ENCODE measurements at places on chromosomes 11 and 22.

- DNase-seq: no peak
These were observed 952 bp upstream of the CATSPERZ start for GRCh38 chr11:64298966-64299846.

- no peak for DNase-seq
These were observed 32.7 kb downstream of the BRSK2 start for GRCh38 chr11:1422481-1422880.

GRCh38 chr11:79925570-79925969 is 484.7 kb upstream of the TENM4 start:
- DNase-seq: no peak

- DNase-seq: no peak
These were observed 71.8 kb upstream of the PITPNB start for GRCh38 chr22:27990879-27991278.

DNA sequence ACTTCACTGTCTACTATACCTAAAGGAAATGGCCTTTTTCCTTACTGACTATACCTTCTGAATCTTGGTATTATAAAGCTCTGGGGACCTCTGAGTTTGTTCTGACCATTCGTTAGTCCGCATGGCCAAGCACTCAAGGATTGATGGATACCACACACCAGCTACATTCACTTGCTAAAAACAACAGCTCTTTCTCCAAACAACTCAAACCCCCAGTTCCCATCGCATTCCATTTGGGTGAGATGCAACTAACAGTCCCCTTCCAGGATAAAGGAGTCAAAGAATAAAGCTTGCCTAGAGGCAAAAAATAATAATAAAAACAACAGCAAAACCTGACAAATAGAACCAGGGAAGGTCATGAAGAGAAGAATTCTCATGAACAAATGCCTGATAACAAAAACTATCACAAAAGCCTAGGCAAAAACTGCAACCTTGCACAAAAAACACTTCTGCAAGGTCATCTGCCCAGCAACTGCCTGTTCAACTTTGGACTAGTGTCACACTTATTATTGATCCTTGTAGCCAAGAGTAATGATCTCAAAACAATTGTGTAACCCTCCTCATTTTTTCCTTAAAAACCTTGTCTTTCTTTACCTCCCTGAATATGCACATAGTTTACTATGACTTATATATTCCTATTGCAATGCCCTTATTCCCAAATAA is 139.0 kb upstream of the GUCY1A2 start:
- DNase-seq: no peak

DNA sequence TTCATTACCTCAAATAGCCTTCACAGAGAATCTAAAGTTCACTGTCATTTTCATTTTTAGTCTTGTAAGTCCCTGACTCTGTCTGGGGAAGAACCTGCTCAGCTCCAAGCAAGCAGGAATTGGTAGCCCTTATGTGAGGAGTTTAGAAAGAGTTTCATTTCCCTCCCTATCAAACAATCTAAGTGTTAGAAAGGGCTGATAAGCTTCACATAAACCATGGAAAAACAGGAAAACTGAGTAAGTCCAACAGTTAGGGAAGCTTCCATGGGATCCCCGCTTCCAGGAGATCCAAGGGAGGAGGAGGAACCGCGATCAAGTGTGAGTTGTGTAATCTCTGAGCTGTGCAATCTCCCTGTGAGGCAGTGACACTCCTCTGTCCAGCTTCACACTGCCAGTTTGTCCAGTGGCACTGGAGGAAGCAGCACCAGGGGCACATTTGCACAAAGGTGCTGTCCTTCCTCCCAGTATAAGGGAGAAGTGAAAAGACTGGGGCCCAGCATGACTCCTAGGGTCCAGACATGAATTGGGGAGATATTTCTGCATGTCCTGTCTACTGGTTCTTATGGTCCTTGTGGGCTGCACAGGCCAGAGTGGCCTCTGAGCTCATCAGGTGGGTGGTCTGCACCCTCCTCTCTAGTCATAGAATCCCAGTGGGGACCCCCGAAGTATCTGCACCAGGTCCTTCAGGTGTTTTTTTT is 4.3 kb downstream of the PRAME start:
- DNase-seq: no peak

DNA sequence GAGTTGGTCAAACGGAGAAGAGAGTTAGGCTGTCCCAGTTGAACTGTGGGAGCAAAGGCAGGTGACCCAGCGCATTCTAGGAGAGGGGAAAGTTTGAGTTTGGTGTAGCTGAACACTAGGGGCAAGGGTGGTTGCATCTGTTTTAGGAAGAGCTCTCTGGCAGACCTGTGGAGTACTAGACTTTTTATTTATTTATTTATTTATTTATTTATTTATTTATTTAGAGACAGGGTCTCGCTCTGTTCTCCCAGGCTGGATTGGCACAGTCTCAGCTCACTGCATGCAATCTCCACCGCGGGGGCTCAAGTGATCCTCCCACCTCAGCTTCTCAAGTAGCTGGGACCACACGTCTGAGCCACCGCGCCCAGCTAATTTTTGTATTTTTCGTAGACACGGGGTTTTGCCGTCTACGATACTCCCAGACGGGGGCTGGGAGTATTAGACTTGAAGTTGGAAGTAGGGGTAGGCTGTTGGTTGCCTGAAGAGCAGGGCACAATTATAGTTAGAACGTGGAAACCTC is 950 bp upstream of the ACER3 start:
- no peak for DNase-seq

GRCh38 chr11:70067591-70068341 is 10.4 kb upstream of the ANO1 start:
- DNase-seq: no peak

DNA sequence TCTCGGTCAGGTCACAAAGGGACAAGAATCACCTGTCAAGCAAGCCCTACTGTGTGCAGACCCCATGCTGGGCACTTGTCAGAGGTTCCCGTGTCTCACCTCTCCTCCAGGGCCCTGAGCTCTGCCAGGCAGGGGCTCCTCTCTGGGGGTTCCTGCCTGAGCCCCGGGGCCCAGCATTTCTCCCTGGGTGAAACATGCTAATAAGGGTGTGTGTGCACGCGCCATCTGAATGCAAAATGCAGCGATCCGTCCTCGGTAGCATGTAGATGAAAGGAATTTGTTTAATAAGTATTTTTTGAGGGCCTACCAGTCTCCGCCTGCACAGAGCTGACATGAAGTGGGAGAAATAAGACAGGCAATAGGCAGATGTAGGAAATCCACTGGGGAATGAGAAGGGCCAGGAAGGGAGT is 5.8 kb downstream of the ELFN2 start:
- DNase-seq: no peak

DNA sequence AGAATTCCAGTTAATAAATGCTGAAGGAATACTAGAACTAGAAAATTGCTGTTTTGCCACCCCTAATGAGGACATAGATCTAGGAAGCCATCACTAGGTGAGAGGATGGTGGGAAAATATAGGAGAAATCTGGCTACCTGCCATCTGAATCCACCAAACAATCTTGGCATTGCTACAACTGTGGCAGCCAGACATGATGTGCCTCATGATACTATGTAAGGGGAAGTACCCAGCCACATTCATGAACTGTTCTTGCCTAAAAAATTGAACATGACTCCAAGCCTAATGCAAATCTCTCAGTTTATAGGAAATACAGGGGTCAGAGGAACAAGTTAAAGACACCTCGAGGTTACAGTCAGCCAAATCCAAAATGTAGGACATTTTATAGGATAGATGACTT is 72.8 kb downstream of the SFI1 start:
- DNase-seq: no peak

DNA sequence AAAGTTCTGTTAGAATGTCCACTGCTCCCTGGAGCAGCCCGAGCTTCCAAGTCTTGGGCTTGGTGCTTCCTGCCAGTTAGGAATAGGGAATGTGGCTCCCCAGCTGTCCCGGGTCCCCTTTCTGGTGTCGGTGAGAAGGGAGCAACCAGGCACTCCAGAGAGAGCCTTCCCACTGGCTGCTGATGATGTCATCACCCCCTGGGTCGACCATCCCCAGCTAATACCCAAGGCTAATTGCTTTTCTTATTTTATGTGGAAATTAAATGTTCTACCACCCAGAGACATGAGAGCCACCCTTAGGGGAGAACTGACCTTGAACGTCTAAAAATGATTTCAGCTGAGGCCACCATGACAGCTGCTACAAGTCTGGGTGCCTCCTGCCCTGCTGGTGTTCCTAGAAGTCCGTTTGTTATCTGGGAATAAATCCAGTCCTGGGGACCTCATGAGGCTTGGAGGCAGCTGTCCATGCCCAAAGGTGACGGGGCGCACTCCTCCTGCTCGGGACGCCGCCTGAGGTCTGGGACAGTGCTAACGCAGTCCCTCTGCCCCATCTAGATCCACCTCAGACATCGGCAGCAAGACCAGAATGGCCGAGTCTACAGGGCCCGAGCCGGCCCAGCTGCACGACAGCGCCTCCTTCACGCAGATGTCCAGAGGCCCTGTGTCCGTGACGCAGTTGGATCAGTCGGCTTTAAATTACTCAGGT is 42.3 kb downstream of the C11orf91 start:
- DNase-seq: no peak

DNA sequence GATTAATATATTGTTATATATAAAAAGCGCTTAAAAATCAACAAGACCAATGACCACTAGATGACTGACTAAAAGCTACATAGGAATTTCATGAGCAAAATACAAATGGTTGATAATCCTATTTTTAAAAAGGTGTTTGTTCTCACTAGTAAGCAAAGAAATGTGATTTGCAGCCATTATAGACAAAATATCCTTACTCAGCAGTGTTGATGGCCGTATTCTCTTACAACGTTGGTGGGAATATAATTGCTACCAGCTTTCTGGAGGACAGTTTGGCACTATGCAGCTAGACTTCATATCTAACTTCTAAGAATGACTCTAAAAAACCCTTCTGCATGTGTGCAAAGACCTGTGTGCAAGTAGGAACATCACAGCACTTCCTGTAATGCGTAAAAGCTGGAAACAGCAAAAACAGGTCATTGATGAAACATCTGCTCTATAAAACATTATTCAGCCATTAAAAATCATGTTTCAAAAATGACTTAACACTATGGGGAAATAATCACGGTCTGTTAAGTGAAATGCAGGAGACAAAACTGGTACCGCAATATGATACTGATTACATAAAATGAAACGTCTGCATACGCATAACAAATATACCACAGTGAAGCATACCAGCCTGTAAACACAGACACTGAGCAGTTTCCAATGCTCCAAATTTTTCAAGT is 70.1 kb upstream of the LINC01488 start:
- DNase-seq: no peak

GRCh38 chr11:119742263-119742861 is 13.4 kb upstream of the NECTIN1 start:
- DNase-seq: no peak

- no peak for DNase-seq
These were observed 175.1 kb downstream of the FAT3 start for GRCh38 chr11:92399705-92400104.

GRCh38 chr11:73113426-73113825 is 28.7 kb downstream of the FCHSD2 start:
- no peak for DNase-seq

GRCh38 chr11:19594326-19594725 is 118.3 kb upstream of the NAV2 start:
- no peak for DNase-seq

DNA sequence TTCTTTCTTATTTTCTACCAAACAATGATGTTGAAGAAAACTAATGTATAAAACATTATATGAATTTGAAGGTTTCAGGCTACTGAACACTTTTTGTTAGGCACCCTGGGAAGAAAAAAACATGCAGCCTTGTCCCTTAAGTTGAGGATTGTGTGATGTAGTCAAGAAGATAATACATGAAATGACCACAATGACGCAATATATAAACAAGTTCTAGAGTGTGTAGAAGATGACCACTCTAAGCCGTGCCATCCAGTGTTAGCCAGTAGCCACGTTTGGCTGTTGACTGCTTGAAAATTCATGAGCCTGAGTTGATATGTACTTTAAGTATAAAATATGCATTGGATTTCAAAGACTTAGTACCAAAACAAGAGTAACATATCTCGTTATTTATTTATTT is 16.2 kb downstream of the SWAP70 start:
- no peak for DNase-seq

- no peak for DNase-seq
These were observed 14.1 kb downstream of the KBTBD3 start for GRCh38 chr11:106063009-106063408.

GRCh38 chr11:34192481-34193401 is 87.3 kb downstream of the NAT10 start:
- no peak for DNase-seq

DNA sequence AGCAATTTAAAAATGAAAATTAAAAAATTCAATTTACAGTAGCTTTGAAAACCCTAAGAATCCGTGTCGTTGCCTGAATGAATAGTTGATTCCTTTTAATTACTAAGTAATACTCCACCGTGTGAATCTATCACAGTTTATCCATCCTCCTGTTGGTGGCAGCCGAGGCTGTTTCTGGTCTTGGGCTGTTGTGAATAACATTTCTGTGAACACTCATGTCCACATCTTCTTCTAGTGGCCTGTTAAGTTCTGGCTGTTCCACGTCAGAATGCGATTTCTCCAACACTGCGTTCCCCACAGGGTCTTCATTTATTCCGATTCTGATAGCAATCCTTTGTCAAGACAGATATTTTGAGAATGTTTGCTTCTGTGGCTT is 223.0 kb downstream of the TBC1D22A start:
- no peak for DNase-seq

- no peak for DNase-seq
These were observed 181.1 kb upstream of the SESN3 start for GRCh38 chr11:95412074-95412473.

DNA sequence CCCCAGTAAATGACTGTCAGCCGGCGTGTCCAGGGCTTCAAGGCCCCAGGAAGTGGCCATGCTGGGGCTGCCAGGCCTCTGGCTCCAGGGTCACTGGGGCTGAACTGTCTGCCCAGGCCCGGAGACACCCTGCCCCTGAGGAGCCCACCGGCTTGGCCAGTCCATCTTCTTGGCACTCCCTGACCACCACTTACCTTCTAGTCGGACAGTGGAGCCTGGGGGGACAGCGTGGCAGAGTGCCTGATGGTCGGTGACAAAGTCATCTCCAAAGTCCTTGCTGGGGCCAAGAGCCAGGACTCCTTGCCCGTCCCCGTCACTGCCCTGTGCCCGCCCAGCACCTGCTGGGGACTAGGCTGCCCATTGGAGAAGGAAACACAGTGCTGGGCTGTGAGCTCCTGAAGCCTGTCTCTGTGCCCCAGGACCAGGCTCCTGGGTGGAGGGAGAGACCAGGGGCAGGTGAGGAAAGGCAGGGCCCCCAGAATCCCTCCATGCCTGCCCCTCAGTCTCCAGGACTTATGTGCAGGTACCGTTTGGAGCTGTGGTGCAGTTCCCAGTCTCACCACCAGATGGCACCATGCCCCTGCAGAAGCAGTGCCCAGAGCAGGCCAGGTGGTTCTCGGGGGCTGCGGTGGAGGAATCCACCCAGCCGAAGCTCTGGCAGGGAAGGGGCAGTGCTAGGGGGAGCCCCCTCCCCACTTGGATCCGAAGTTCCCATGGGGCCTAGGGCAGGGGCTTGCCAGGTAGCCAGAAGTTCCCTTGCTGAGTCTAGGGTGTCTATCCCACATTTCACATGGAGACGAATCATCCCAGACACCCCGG is 6.0 kb upstream of the CCDC188 start:
- peak; percentile 17 for DNase-seq
